ENCODE measurements at places on chromosomes 1 and 21.

DNA sequence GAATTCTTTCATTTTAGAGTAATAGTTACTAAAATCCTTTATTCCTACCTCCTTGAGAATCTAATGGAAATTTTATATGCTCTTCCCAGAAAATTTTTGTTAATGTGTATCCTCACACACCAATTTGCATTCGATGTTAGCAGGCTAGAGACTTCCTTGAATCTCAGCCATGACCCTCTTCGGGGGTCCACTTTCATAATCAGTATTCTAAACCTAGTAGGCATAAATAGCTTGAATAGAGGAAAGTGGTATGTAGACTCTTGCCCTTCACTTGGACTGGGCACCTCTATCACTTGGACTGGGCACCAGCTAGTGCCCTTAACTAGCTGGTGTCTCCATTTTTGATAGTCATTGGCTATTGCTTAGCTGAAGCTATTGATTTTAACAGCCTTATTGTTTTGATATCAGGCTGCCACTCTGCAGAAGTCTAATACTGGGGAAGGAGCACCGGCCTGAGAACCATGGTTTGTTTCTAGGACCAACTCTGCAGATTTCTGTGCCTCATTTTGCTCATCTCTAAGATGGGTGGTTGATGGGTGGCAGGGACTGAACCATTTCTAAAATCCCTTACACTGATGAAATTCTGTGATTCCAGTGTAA lies 42.8 kb downstream of the MRPL39 start:
- DNase-seq = no peak

DNA sequence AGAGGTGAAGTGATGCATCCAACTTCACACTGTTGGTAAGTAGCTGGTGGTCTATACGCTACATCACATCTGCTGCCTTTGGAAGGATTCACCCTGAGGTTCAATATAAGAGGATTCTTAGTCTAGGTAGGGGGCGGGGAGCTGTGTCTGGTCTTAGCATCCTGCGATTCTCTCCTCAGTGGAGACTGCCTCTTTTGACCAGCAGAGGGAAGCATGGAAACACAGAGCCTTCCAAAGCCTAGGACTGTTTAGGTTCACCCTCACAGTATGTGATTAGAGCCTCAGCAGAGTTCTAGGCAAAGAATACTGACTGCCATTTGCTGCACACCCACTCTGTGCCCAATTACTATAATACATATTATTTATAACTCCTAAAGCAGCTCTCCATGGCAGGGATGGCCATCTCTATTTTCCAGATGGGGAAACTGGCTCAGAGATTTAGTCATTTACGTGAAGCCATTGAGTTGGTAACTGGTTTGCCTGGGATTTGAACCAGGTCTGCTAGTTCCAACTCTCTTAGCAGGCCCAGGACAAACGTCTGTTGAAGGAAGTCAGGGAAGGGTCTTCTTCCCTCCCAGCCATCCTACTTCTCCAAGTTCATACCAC lies 28.9 kb upstream of the EFCAB14 start:
- DNase-seq = no peak

GRCh38 chr1:10208537-10208936 lies 1.8 kb upstream of the KIF1B start:
- no peak for DNase-seq

DNA sequence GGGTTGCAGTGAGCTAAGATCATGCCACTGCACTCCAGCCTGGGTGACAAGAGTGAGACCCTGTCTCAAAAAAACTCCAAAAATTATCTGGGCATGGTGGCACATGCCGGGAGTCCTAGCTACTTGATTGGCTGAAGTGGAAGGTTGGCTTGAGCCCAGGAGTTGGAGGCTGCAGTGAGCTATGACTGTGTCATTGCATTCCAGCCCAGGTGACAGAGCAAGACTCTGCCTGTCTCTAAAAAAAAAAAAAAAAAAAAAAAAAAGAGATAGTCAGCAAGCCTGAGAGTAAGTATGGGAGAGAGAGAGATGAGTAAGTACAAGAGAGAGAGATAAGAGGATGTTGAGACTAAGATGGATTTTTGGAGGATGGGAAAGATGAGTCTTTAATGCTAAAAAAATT lies 180.8 kb upstream of the CACYBP start:
- DNase-seq = no peak
